Thymus (tissue), 14 donors: ENCODE measurements at places on chromosomes 4 and X. TPM values are rescaled to one million over a fixed set of nuclear protein-coding genes. Genes with fewer than 3 reads are reported as not detected.
A peak's percentile ranks its signal among the peaks of the same experiment; 100 is the strongest.

GRCh38 chr4:56255820-56256219, 131.5 kb downstream of the AASDH start:
- H3K36me3 ChIP-seq = no peaks in the 10 kb centered on the region
- no peak overlapping the region for H3K4me3 ChIP-seq

DNA sequence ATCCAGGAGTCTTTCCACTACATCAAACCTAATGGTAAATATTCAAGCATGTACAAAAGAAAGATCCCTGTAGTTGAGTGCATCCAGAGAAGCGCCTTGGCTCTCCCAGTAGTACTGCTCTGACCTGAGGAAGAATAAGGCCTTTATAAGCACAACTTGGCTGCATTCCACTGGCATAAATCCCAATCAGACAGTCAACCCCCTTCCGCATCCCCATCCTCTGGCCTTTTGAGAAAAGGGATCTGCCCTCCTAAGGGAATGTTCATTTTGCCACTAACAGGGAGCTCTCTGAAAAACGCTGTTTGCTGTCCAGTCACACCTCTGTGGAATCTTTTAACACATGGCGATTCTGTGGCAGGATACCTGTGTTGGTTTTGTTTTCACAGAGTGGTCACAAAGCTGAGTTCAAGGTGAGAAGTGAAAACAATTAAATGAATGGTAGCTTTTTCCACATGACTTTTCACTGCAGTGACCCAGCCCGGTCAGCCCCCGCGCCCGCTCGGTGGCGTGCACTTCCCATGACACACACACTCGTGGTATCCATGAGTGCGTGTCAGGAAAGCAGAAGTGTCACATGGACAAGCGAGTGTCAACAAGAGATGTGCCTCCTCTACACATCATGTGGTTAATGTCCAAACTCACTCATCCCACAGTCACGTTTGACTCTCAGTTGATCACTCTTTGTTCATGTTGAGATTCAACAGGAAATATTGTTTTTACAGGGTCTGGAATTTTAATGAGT, 112.2 kb upstream of the ENPP6 start:
- no peaks in the 10 kb centered on the region for H3K27me3 ChIP-seq
- H3K36me3 ChIP-seq = no peaks in the 10 kb centered on the region
- H3K4me1 ChIP-seq = no peaks in the 10 kb centered on the region

GRCh38 chrX:13939741-13940597, 89.7 kb downstream of the GEMIN8 start:
- H3K4me3 ChIP-seq = no peak overlapping the region
- no peak for DNase-seq
- H3K27ac ChIP-seq = no peak overlapping the region

GRCh38 chrX:1602299-1602698, 10.9 kb downstream of the AKAP17A start:
- no peaks in the 10 kb centered on the region for H3K4me1 ChIP-seq
- peaks cover 66% of the 10 kb centered on the region for H3K36me3 ChIP-seq
- no peak for DNase-seq
- no peak overlapping the region for H3K27ac ChIP-seq

DNA sequence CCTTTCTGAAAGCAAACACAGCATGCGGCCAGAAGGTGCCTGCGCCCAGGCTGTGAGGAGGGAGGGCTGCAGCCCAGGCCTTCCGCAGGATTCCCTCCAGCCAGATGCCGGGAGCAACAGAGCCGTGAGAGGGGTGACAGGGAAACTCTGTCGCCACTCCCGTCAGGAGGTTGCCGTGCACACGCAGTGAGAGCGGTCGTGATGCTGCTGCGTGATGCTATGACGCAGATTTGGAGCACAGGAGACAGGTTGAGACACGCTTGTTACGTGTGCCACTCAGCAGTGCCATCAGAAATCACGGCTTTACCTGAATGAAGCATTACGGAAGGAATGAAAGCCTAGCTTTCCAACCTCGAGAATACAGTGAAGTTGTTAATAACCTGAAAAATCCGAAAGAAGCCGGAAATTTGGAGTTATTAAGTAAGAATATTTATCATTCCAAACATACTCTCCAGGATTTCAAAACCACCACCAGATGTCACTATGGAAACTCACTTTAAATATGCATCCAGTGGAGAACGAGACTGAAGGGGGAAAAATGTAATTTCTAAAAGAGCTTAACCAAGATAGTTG, 54.4 kb downstream of the FAT1 start:
- no peak overlapping the region for H3K4me3 ChIP-seq
- no peak for DNase-seq
- no peaks in the 10 kb centered on the region for H3K27me3 ChIP-seq
- no peaks in the 10 kb centered on the region for H3K4me1 ChIP-seq
- no peak overlapping the region for H3K27ac ChIP-seq

DNA sequence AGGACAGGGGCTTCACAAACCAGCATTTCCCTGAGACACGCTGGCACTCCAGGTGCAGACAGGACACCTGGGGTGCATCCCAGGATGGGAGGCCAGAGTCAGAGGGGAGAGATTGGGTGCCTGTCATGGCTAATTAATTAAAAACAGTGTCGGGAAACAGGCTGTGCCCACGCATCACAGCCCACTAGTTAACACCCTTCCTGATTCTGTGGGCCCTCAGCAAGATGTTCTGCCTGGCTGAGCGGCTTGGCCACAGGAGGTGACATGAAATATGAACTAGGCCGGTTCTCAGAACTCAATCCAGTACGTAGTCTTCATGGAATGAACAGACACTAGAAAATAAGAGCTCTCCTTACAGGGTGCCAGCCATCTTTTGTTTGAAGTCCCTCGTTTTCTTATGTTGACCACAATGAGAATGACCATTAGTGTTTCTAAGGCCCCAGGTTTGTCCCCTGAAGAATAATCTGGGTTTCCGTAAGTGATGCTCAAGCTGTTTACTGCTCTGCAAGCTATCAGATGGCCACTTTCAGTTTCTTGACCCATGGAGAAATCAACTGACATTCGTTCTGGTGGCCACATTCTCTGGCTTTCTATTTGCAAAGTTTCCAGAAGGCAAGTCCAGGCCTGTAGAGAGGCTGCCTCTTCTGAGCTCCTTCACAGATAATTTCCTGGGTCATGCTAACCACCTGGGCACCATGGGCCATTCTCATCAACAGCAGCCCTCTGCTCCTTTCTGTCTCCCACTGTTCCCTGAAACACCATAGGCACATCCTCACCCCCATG, 72.3 kb downstream of the SLC34A2 start:
- H3K4me3 ChIP-seq = no peak overlapping the region
- H3K36me3 ChIP-seq = no peaks in the 10 kb centered on the region
- H3K4me1 ChIP-seq = no peaks in the 10 kb centered on the region
- no peak for DNase-seq
- H3K27ac ChIP-seq = peak overlapping the region; percentile 5

- no peak overlapping the region for H3K27ac ChIP-seq
- H3K4me1 ChIP-seq = no peaks in the 10 kb centered on the region
- no peaks in the 10 kb centered on the region for H3K36me3 ChIP-seq
- no peak overlapping the region for H3K4me3 ChIP-seq
- peak; percentile 53 for DNase-seq
- no peaks in the 10 kb centered on the region for H3K27me3 ChIP-seq
Measured at GRCh38 chrX:43559644-43560043, 96.5 kb upstream of the MAOA start.

DNA sequence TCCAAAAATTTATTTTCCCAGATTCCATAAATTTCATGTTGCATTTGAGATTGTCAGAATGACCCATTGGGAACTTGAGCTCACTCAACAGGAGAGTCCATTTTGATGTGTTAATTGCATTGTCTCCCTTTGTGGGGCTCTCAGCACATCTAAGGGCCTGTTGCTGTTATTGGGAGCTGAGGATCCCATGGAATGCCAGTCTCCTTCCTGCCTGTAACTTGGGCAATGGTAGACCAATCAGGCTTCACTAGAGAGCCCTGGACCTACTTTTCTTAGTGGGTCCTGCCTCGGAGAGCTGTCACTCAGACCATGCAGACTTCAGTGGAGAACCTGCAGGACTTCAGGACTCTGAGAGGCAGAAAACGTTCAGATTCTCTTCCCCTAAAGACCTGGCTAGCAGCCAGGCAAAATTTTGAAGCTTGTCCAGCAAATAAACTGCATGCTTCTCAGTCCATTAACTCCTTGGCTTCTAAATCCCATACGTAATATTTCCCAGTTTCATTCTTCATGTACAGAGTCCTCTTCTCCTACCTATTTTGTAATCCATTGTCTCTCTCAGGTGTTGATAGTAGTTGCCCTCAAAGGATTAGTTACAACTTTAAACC, 25.1 kb downstream of the OCRL start:
- no peaks in the 10 kb centered on the region for H3K27me3 ChIP-seq
- H3K36me3 ChIP-seq = peaks cover 8% of the 10 kb centered on the region
- no peak overlapping the region for H3K4me3 ChIP-seq
- DNase-seq = no peak

DNA sequence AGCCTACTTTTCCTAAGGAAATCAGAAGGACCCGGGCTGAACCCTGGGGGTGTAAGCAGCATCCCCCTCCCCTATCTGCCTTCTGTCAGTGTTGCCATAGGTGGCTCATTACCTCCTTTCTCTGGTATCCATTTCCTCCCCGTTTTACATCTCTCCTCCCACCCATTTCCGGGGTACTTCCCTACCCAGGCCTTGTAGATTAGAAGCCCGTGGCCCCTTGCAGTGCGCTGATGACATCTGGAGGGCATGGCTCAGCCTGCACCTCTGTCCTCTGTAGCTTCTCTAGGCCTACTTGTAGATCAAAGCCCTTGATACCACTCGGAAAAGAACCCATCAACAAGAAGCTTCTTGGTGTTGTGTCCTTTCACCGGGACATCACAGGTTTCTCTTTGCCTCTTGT, 71.8 kb downstream of the NBDY start:
- H3K36me3 ChIP-seq = peaks cover 3% of the 10 kb centered on the region
- DNase-seq = no peak
- no peak overlapping the region for H3K4me3 ChIP-seq
- H3K27me3 ChIP-seq = no peaks in the 10 kb centered on the region
- peaks cover 41% of the 10 kb centered on the region for H3K4me1 ChIP-seq

DNA sequence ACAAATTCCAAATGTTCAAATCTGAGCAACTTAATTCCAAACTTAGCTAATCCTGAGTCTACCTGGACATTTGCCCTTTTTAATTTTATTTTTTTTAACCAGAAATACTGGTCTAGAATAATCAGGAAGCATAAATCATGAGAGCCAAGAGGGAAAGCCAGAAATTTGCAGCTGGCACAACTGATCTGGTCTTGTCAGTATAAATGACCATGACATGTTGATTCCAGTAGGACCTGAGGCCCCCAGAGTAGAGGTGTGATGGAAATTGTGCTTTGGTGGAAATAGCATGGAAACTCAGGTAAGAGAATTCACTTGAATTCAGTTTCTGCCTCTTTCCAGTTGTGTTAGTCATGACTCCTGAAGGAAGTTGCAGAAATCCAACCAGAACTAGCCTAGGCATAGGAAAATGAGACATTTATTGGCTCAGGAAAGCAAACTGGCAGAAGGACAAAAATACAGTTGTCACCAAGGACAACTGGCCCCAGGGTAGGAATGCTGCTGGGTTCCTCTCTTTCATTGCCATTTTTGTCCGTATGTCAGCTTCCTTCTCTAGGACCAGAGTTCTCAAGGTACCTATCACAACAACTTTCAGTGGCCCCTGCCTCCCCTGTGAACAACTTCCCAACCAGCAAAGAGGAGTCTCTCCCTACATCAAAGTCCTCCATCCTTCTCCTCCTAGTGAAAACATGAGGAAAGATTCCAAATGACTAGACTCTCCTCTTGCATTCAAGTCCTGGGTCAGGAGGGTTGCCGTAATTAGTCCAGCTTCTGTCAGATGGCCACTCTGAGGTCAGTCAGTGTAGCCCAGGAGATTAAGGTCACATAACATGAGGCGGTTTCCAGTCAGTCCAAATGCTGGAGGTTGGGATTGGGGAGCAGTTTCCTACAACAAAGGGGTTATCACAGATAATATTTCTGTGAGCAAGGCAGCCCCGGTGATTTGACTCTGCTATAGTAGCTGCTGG, 29.3 kb upstream of the MYOZ2 start:
- H3K27ac ChIP-seq = no peak overlapping the region
- H3K27me3 ChIP-seq = no peaks in the 10 kb centered on the region
- no peaks in the 10 kb centered on the region for H3K4me1 ChIP-seq
- no peaks in the 10 kb centered on the region for H3K36me3 ChIP-seq
- no peak for DNase-seq

- H3K4me1 ChIP-seq = peaks cover 44% of the 10 kb centered on the region
- no peak for DNase-seq
- no peak overlapping the region for H3K27ac ChIP-seq
- H3K27me3 ChIP-seq = no peaks in the 10 kb centered on the region
- no peak overlapping the region for H3K4me3 ChIP-seq
Measured at GRCh38 chrX:49197543-49198087, 2.4 kb downstream of the SYP start.

GRCh38 chr4:86981789-86982188, 47.0 kb downstream of the AFF1 start:
- H3K27me3 ChIP-seq = no peaks in the 10 kb centered on the region
- H3K4me3 ChIP-seq = no peak overlapping the region
- peak overlapping the region; percentile 26 for H3K27ac ChIP-seq
- DNase-seq = no peak

GRCh38 chr4:126209147-126209546, 894.4 kb downstream of the FAT4 start:
- H3K36me3 ChIP-seq = no peaks in the 10 kb centered on the region
- no peak overlapping the region for H3K27ac ChIP-seq
- no peak for DNase-seq
- H3K27me3 ChIP-seq = no peaks in the 10 kb centered on the region
- H3K4me3 ChIP-seq = no peak overlapping the region

DNA sequence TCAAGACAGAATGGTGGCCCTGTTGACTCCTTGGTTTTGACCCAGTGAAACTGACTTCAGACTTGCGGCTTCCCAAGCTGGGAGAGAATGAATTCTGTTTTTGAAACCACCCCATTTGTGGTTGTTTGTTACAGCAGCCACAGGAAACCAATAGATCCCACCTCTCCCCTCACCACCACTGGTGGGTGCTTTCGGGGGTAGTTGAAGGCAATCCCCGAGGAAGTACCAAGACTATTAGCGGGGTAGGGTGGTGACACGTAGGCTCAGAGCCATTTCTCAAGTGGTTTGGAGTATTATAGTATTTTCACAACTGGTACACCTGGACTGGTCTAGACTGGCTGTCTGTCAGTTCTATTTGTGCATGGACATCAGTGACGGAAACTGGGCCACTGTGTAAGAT, 189.1 kb upstream of the RBPJ start:
- H3K4me1 ChIP-seq = no peaks in the 10 kb centered on the region
- no peak for DNase-seq
- H3K4me3 ChIP-seq = no peak overlapping the region
- H3K36me3 ChIP-seq = no peaks in the 10 kb centered on the region
- no peaks in the 10 kb centered on the region for H3K27me3 ChIP-seq

DNA sequence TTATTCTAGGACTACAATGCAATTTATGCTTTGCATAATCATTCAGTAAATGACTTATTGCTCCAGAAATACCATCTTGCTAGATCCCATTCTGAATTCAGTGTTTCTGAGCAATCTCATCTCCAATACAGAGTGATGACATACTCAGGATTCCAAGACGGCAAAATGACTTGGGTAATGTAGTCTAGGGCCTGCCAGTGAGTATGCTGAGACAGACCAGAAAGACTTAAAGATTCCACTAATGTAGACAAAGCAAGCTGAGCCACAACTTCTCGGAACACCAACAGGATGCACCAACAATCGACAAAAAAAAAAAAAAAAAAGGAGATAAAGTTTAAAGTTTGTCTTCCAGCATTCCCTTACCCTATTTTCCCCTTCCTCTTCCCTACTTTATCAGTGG, 919 bp upstream of the SEC24B start:
- H3K27ac ChIP-seq = peak overlapping the region; percentile 79
- peak overlapping the region; percentile 95 for H3K4me3 ChIP-seq
- no peaks in the 10 kb centered on the region for H3K27me3 ChIP-seq

The GPR119 gene
- total RNA-seq = not detected

The ARHGEF38 gene
- total RNA-seq = 0.24 TPM

The CNGA1 gene
- 0.14 TPM for total RNA-seq

The TEC gene
- total RNA-seq = 2.9 TPM

The SOD3 gene
- total RNA-seq = 3.1 TPM

The NKAP gene
- 6.0 TPM for total RNA-seq

The DRD5 gene
- 0.09 TPM for total RNA-seq
